ENCODE measurements at places on chromosomes 2 and 18. TPM values are rescaled to one million over a fixed set of nuclear protein-coding genes. Genes with fewer than 3 reads are reported as not detected.
A peak's percentile ranks its signal among the peaks of the same experiment; 100 is the strongest.

- DNase-seq, result no peak
Measured at GRCh38 chr2:223989206-223989855, 32.1 kb downstream of the MRPL44 start.

GRCh38 chr18:64017870-64018269 lies 48.0 kb downstream of the SERPINB8 start:
- no peak for DNase-seq

GRCh38 chr2:31011587-31011986 lies 126.7 kb downstream of the GALNT14 start:
- no peak for DNase-seq

DNA sequence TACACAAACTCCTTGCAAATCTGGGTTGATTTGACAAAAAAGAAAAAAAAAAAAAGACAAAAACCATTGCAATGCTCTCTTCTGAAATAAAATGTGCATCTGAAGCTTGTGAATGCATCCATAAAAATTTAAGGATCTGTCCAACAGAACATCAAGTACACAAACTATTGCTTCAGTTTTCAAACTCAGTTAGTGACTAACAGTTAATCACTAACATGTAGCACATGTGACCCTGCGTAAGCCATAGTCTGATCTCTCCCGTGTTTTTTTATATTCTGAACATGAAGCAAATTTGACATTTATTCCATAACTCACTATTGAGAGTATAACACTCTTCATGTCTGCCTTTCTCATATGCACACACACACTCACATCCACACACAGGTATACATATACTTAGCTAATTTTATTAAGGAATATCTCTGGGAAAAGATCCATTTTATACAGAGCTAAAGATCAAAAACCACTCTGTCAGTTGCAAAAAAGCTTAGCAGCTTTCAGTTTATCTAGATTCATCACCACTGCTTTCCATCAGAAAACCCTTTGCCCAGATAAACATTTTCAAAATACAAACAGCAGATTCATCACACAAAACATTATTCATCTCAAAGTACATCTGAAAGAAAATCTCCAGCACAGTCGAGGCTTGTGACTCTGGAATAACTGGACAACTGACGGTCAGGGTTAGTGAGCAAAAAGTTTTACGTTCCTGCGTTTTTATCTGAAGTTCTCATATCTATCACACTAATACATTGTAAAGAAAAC lies 1000.4 kb upstream of the ACVR2A start:
- DNase-seq, result no peak

GRCh38 chr2:196295005-196295404 lies 123.6 kb upstream of the STK17B start:
- no peak for DNase-seq

GRCh38 chr2:227447606-227448005 lies 24.4 kb upstream of the AGFG1 start:
- DNase-seq, result no peak

- DNase-seq, result no peak
Measured at GRCh38 chr2:29218071-29218470, 102.9 kb downstream of the CLIP4 start.

GRCh38 chr2:230457073-230457768 lies 41.2 kb downstream of the SP100 start:
- no peak for DNase-seq

DNA sequence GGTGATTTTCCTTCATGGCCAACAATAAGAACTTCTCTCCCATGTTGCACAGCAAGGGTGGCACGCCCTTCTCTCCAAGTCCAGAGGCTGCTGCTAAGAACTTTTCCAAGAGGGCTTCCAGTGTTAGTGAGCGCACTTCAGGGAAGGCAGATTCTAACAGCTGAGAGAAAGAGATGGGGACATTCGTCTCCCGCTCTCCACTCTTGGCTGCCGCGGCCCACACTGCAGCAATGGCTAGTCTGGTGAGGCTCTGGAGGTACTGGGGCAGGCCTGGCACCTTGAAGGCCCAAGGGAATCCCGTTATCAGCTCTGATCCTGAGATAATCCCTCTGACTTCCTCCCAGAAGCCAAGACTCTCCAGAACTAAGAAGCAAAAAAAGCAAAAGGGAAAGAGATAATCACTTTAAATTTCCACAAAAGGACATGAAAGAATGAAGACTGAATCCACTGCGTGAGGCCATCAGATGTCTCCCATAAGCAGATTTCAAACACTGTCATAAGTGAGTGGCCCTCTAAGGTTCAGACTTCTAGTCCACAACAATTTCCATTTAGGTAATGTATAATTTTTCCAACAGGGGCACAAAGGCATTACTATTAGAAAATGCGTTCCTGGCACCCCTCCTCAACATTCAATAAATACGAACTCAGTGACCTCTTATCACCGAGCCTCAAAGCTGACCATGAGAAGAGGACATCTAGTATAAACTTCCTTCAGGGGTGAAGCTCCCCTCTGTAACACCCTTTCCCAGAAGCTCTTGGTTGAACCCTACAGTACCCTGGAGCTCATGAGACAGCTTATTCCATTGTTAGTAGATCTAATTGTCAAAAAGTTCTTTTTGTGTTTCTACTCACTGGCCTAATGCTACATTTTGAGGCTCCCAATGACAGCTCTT lies 66.7 kb upstream of the ZFP36L2 start:
- DNase-seq, result no peak

DNA sequence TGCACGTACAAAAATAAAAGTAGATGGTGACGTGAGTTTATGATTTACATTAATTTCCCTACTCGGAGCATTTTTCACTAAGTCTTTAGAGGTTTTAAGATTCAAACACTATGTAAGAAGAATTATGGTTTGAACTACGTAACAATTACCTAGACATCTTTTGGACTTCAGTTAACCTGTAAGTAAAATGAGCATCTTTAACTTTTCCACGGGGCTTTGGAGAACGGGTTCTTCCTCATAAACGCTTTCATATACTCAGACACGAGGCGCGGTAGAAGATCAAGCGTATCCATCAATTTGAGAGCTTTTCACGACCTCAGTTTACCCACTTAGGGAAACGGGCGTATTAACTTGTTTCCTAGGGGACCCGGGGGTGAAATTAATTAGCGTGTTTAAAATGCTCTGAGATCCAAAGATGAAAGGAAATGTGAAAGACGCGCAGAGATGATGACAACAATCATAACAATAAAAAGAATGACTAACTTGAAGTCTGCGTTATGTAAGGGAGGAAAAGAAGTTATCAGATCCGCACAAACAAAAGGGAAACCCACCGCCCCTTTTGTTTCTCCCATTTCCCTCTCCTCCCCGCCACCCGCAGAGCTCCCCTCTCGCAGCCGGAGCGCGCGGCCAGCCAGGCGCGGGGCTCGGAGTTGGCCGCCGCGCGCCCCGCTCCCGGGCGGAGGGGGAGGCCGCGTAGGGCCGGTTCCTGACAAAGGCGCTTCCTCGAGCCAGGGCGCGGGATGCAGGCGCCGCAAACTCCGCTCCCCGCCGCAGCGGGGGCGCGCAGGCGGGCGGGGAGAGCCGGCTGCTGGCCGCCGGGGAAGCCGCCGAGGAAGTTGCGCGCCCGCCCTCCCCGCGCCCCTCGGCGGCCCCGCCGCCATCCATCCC lies 807 bp downstream of the PELI1 start:
- peak; percentile 41 for DNase-seq

The GKN2 gene
- total RNA-seq, result not detected

The ALLC gene
- total RNA-seq, result not detected

The CROCC2 gene
- total RNA-seq, result not detected

The ZNF638 gene
- total RNA-seq, result 74.2 TPM

The CEP68 gene
- total RNA-seq, result 8.0 TPM

The CD302 gene
- total RNA-seq, result 0.55 TPM

The MPP4 gene
- not detected for total RNA-seq

All from activated CD4-positive, alpha-beta memory T cell treated with anti-CD3 and anti-CD28 coated beads for 36 hours (primary cell).